ENCODE measurements at places on chromosomes 16 and 17. TPM values are rescaled to one million over a fixed set of nuclear protein-coding genes. Genes with fewer than 3 reads are reported as not detected.

DNA sequence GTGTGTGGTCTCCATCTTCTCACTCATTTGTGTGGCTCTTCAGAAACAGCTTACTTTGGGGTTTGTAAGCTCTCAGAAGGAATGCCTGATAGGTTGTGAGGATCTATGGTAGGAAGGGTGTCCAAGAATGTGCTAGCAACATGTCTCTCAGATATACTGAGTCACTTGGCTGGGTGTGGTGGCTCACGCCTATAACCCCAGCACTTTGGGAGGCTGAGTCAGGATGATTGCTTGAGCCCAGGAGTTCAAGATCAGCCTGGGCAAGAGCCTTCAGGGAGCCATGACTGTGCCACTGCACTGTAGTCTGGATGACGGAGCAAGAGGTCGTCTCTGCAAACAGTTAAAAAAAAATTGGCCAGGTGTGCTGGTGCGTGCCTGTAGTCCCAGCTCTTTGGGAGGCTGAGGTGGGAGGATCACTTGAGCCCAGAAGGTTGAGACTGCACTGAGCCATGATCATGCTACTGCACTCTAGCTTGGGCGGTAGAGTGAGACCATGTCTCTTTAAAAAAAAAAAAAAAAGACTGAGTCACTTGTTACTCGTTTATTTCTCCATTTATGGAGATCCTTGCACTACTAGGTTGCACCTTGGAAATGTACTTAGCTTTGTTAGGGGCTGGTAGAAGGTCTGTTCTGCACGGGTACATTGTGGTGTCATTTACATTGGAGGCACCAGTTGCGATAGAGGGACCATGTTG, 232.0 kb downstream of the SNX29 start:
- DNase-seq = no peak

DNA sequence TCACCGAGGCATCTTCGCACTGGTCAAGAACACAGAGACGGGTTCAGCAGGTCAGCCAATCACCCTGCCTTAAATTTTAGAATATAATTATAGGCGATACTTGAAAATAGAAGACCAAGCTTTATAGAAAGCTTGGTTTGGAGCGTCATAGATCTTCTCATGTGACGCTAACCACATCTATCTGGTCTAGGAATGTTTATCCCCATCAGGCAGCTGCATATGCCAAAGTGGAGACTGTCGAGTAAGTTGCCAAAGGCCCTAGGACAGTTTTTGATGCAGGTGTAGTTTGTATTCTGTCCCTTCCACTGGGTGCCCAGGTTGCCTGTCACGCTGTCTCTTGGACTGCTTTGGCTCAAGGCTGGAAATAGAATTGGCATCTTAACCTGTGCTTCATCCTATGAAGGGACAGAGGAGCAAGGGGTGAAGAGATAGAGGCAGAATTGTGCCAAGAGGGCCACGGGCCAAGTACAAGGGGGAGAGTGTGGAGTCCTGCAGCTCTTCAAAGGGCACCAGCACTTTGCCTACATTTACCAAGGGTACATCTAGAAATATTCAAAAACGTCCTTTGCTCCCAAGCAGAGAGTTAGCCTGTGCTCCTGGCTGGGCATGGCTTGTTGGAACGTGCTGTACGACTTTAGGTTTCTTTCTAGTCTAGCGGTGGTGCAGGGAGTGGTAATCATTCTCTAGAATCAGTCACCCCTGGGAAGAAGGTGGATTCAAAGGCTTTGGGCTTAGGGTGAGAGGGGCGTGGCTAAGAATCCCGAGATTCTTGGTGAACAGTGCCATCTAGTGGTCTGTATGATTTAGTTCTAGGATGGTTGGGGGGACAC, 5.3 kb upstream of the WIPI1 start:
- no peak for DNase-seq

- no peak for DNase-seq
These were observed 25.0 kb downstream of the CDK12 start for GRCh38 chr17:39486242-39486641.

DNA sequence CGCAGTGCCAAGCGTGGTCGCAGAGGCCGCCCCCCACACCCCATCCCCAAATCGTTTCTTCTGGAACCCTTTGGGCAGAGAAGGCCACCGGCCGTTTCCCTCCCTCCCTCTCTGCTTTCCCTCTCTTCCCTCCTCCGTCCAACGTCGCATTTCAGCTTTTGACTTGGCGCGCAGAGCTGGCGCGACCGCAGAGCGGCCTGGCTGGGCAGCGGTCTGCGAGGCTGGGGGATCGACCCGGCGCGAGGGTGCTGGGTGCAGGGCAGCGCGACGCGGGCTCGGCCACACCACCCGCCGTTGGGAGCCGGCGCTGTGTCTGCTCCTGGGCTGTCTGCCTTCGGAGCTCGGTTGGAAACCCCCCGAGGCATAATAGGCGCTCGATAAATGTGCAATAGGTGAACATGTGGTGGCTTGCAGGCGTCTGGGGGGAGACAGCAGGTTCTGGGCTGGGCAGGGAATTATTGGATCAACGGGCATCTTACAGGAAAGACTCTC, 2.8 kb upstream of the NTN3 start:
- DNase-seq = no peak

The DHRS7C gene
- total RNA-seq = not detected

- no peak for DNase-seq
These were observed 98.6 kb upstream of the DNAH17 start for GRCh38 chr17:78675836-78676235.

DNA sequence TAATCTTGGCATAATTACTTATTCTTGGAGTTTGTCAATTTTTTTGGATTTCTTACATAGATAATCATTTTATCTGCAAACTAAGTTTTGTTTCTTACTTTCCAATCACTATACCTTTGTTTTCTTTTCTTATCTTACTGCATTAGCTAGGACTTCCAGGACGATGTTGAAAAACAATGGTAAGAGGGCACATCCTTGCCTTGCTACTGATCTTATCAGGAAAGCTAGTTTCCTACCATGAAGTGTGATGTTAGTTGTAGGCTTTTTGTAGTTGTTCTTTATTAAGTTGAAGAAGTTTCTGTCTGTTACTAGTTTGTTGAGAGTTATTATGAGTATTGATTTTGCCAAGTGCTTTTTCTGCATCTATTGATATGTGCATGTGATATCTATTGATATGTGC, 31.0 kb downstream of the CDH13 start:
- no peak for DNase-seq

GRCh38 chr17:40293363-40293762, 5.7 kb downstream of the CDC6 start:
- DNase-seq = no peak

- DNase-seq = no peak
These were observed 29.3 kb upstream of the MFSD6L start for GRCh38 chr17:8828517-8828875.

The LRRC46 gene
- total RNA-seq = not detected

The PSMB10 gene
- total RNA-seq = 58.8 TPM

The SPATA33 gene
- 3.3 TPM for total RNA-seq

The OTOP2 gene
- not detected for total RNA-seq

DNA sequence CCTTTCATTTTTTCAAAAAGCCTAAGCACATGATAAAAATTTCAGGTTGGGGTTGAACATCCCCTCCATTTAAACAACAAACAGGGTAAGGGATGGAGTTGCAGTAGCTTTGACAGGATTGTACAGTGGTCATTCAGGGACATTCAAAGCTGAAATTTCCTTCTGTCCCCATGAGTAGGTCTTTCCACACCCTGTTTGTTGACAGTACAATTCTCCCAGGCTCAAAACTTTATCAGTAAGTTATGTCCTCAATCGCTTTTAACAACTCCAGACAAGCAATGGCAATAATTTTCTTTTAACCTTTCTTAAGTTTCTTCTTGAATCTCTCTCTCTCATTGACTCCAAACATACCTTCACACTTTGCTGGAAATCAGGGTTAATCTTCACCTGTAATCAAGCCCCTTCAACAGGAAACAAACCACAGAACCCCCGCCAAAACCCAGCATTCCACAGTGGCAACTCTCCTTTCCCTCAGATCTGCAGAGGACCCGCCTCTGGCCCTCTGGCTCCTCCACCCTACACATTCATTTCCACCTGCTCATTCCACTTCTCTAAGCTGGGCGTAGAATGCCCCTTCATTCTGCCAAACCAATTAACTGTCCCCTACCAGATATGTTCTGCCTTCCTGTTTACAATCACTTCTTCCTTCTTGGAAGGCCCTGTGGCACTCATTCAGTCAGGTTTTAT, 20.7 kb downstream of the TXNDC11 start:
- DNase-seq = no peak

All from pulmonary artery endothelial cell (primary cell).